ENCODE measurements at places on chromosomes 11 and 22.

- DNase-seq: no peak
Measured at GRCh38 chr11:115931548-115932083, 427.4 kb upstream of the CADM1 start.

- DNase-seq: no peak
Measured at GRCh38 chr22:21043860-21044535, 1.7 kb upstream of the LRRC74B start.

DNA sequence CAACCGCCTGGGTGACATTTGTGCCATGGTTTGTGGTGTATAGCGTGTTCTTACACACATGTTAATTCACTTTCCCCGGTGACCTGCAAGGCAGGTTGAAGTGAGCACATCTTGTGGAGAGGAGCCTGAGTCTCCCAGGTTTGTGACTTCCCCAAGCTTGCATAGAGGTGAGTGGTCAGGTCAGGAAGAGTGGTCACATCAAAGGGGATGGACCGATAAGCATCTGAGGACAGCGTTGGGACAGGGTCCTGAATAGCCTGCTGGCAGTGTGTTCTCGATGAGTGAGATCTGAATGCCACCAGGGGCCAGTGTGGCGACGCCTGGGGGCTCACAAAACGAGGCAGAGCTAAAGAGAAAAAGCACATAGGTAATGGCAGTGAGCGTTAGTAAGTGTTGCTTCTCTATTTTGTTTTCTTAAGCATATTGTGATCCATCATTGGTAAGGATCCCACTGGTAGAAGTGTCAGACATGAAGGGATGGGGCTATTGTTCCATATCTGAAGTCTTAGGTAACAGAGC, 154.6 kb downstream of the GRIK4 start:
- DNase-seq: no peak

GRCh38 chr11:76790251-76790650, 7.1 kb downstream of the TSKU start:
- DNase-seq: no peak

DNA sequence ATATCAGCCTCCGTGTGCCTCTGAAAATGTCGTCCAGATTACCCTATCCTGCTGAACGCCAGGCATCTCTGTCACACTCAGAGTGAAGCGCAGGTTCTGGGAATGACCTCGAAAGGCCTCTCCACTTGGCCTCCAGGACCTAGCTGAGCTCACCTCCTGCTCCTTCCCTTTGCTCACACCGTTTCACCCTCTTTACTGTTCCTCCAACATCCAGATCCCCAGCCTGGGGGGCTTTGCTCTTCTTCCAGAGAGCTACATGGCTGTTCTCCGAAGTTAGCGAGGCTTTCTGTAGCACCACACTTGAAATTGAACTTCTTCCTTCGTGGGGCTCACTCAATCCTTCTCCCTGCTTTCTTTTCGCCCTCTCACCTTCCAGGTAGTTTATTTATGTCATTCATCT, 27.9 kb downstream of the GLB1L2 start:
- DNase-seq: no peak

- DNase-seq: no peak
Measured at GRCh38 chr22:25216230-25216629, 3.2 kb upstream of the CRYBB2 start.

DNA sequence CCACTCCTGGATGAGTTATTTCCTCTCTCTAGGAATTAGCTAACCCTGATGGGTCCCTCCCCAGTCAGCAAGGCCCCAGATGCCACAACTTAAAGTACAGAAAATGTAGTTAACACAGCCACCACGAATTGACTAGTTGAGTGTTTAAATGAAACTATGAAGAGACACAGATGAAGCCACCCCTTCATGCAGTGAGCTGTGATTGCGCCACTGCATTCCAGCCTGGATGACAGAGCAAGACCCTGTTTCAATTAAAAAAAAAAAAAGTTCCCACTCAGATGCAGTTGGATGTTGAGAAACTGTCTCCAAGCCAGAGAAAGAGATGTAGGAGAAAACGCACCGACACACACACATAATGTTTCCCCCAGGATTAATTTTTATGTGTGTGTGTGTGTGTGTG, 53.3 kb downstream of the SCN3B start:
- peak; percentile 34 for DNase-seq

DNA sequence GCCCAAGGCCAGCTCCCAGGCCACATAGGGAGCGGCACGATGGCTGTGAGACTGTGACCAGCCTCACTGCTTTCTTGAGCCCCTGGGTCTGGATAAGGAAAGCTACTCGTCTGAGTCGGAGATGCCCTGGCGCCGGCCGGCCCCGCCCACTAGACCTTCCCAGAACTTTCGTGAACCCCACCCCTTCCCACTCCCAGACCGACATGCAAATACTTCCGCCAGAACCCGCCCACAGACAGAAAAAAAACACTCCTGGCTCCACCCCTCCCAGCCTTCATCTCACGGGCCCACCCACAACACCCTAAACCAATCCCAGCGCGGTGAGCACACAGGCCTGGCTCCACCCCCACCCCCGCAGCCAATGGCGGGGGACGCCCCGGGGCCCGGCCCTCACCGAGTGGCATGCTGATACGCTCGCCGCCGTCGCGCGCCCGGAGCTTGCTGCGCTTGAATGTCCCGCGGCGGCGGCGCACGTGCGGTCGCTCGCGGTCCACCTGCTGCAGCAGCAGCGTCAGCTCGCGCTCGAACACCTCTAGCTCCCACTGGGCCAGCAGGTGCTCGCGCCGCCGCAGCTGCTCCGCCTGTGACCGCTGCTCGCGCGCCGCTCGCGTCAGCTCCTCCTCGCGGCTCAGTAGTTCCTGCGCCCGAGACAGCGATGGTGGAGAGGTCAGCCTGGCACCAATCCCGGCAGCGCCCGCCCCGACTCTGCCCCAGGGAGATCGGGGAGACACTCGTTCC, 7.0 kb downstream of the MAP3K11 start:
- peak; percentile 93 for DNase-seq

GRCh38 chr11:35615921-35616900, 2.0 kb upstream of the FJX1 start:
- peak; percentile 53 for DNase-seq

GRCh38 chr22:46320716-46321386, 14.7 kb upstream of the TRMU start:
- DNase-seq: no peak

DNA sequence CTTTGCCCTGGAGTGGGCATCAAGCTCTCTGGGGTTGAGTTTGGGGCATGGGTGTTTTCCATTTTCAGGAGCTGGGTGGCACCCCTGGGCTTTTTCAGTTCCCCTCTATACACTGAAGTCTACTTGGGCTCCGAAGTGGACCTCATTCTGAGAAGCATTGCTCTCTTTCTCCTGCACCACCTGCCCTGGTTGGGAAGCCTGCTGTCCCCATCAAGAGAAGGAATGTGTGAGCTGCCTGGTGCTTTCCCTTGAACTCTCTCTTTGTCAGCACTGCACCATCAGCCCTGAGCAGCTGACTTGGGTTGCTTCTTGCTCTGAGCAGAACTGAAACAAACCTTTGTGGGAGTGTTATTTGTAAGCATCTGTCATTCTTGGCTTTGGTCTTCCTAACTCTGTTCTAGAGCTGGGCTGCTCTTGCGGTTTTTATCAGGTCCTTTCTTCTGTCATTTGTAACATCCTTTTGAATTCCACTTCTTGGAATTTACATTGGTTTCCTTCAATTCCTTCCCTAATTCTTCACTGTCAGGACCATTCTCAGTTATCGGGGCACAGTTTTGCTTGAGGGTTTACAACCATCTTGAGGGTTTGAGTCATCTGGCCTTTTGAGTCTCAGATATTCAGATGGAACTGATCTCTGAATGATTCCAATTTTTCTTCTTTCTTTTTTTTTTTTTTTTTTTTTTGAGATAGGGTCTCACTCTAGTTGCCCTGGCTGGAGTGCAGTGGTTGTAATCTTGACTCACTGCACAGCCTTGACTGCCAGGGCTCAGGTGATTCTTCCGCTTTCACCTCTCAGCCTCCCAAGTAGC, 20.5 kb downstream of the UBE2L3 start:
- no peak for DNase-seq

DNA sequence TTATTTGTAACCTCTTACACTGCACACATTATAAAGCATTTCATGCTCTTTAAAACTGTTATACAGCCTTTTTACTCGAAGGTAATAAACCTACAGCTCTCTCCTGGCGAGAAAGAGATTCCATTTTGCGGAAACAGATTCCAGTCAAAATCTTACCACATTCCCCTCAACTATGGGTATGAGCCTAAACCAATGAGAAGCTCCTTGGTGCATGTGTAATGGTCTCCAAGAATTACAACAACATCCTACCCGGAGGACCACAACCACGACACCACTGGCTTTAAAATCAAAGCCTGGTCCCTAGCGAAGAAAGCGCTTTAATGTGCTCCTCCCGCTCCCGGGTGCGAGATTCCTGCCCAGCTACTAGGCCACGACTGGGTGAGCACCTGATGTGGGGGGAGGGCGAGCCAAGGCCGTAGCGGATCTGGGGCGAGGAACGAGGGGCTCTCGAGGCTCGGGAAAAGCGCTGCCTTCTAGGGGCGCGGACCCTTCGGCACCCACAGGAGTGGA, 821 bp downstream of the CELF1 start:
- DNase-seq: peak; percentile 38

- peak; percentile 96 for DNase-seq
Measured at GRCh38 chr11:14422052-14422813, 63.2 kb upstream of the RRAS2 start.

GRCh38 chr22:26838471-26838825, 181.1 kb downstream of the MIAT start:
- DNase-seq: no peak

GRCh38 chr11:131734871-131735270, 364.5 kb downstream of the NTM start:
- no peak for DNase-seq

DNA sequence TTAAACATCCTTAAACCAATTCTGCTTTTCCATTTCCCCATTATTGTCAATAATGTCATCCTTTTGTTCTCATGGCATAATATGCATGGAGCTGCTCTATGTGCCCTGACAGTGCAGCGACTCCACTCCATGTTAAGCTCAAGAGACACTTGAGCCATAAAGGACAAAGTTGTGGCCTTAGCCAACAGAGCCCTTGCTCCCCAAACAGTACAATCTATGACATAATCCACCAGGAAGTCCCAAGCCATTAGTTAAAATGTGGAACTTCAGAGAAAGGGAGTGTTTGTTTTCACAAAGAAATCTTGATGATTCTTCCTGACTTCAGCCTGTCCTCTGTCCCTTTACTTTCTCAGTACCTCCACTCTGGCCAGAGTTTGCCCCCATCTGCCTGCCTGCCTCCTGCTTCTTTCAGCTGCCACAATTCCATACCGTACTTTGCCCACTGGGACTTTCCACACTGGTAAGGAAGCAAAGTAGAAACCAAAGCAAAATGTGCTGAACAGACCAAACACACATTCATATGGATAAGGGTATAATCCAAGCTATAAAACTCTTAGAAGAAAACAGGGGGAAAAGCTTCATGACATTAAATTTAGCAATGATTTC, 46.3 kb upstream of the ZC3H12C start:
- no peak for DNase-seq

GRCh38 chr11:5818245-5818886, 9.6 kb downstream of the OR52N2 start:
- DNase-seq: no peak

GRCh38 chr22:29690476-29690875, 29.3 kb upstream of the CABP7 start:
- no peak for DNase-seq

DNA sequence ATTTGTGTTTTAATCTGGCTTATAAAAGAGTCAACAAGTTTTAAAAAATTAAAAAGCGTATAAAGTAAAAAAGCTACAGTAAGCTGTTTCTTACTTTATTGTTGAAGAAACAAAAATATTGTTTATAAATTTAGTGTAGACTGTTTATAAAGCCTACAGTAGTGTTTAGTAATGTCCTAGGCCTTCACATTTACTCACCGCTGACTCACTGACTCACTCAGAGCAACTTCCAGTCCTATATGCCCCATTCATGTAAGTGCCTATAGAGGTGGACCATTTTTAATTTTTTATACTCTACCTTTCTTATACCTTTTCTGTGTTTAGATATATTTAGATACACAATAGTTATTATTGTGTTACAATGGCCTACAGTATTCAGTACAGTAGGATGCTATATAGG, 12.2 kb downstream of the MPPED2 start:
- DNase-seq: peak; percentile 62

- DNase-seq: no peak
Measured at GRCh38 chr11:63874511-63874910, 35.6 kb downstream of the MARK2 start.
